ENCODE measurements at places on chromosomes 7 and 10. TPM values are rescaled to one million over a fixed set of nuclear protein-coding genes. Genes with fewer than 3 reads are reported as not detected.

The ATOH7 gene
- 0.15 TPM for total RNA-seq

The OIT3 gene
- total RNA-seq, result not detected

The FKBP6 gene
- not detected for total RNA-seq

The STAG3 gene
- total RNA-seq, result 0.23 TPM

The GPR26 gene
- not detected for total RNA-seq

The GFRA1 gene
- 10.9 TPM for total RNA-seq

The CLEC5A gene
- not detected for total RNA-seq

The DNAJC12 gene
- total RNA-seq, result 54.4 TPM

The ASAH2 gene
- 3.1 TPM for total RNA-seq

The VSTM2A gene
- total RNA-seq, result not detected

The DEPP1 gene
- total RNA-seq, result 2.0 TPM

The VWDE gene
- total RNA-seq, result 1.4 TPM

The DGKI gene
- total RNA-seq, result 0.29 TPM

The CAPZA2 gene
- 130 TPM for total RNA-seq

The ICA1 gene
- total RNA-seq, result 1.6 TPM

The FAM237B gene
- not detected for total RNA-seq

The ST8SIA6 gene
- not detected for total RNA-seq

The CNTNAP2 gene
- total RNA-seq, result not detected

The KCNK18 gene
- not detected for total RNA-seq

The ODAD2 gene
- not detected for total RNA-seq

The LRRC4 gene
- total RNA-seq, result not detected

The PON2 gene
- total RNA-seq, result 330 TPM

The GBX1 gene
- not detected for total RNA-seq
